ENCODE measurements at places on chromosomes 11 and 22.

DNA sequence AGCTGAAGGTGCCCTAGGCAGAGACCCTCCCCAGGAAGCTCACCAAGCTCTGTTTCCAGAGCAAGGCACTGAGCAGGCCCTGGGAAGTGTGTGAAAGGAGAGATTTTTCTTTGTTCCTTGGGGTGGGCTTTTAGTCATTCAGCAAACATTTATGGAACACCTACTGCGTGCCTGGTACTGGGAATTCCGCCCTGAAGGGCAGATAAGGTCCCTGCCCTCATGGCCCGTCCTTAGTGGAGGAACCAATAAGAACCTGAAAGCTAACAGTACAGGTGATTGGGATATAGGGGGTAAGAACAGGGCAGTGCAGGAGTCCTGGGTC lies 3.9 kb downstream of the TMEM134 start:
- DNase-seq, result no peak

DNA sequence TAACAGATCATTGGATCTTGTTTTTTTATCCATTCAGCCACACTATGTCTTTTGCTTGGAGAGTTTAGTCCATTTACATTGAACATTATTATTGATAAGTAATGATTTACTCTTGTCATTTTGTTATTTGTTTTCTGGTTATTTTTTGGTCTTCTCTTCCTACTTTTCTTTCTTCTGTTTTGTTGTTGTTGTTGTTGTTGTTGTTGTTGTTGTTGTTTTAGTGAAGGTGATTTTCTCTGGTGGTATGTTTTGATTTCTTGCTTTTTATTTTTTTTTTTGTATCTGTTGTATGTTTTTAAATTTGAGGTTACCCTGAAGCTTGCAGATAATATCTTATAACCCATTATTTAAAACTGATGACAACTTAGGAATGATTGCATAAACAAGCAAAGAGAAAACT lies 28.6 kb downstream of the TAF1D start:
- DNase-seq, result no peak

DNA sequence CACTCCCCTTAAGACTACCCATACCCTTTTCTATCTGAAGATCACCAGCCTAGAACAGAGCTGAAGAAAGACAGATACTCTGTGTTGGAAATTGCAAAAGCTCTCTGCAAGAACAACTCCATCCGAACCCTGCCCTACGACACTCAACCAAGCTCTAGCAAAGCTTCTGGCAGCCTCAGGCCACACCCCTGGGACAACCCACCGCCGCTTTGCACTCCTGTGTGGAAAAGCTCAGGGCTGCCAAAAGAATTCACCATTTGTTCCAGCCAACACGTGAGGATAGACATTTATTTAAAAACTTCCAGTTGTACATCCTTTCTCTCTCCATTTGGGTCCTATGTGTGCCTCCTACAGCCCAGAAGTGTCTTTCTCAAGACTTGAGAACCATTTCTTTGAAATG lies 62.4 kb upstream of the CD5 start:
- no peak for DNase-seq

- no peak for DNase-seq
Observed at GRCh38 chr22:43901976-43902643, 10.3 kb upstream of the PNPLA5 start.

DNA sequence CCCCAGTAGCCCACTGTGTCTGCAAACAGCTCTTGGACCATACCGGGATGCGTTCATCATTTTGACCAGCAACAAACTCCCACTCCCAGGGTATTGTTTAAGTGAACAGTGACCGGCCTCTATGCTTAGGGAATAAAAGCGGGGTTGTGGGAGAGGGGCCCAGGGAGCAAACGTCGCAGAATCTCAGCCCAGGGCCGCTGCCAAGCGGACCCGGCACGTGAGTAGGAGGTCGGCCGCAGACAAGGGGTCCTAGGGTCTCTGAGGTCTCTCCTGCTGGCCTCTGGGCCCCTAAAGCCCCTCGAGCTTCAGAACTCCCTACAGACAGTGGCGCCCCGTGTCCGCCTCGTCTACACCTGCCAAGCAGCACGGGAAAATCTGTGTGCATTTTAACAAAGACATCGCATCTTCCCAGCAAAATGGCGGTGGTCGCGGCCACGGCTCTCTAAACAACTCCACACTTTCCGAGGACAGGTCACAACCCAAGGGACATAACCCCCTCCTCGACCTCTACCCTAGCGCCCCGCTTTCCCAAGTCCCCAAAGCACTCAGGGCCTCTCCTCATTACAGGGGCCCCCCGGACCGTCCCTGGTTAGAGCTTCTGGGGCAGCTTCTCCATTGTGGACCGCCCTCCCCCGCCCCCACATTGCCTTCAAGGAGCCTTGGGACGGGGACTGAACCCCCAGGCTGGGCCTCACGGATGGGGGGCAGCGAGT lies 3.9 kb upstream of the GCAT start:
- no peak for DNase-seq

- no peak for DNase-seq
Observed at GRCh38 chr11:73715541-73715940, 45.3 kb downstream of the RAB6A start.
